ENCODE measurements at places on chromosomes 3 and 15. TPM values are rescaled to one million over a fixed set of nuclear protein-coding genes. Genes with fewer than 3 reads are reported as not detected.

Gene CPLX3
- not detected for total RNA-seq

DNA sequence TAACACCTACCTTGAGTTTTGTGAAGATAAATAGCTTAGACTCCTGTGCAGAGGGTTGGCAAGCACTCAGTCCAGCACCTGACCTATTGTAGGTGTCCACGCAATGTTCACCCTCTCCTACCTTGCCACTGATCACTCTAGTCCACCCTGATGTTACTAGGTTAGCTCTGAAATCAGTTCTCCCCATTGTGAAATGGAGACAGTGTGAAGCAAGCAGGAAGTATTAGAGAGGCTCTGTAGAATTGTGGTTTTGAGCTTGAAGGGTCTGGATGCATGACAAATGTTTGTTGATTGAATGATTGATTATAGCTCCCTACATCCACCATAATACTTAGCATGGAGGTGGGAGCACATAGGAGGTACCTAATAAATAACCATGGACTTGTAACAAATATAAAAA lies 199.7 kb downstream of the RPLP1 start:
- H3K4me3 ChIP-seq: no peak overlapping the region
- no peaks in the 10 kb centered on the region for H3K4me1 ChIP-seq
- DNase-seq: no peak
- H3K27me3 ChIP-seq: no peaks in the 10 kb centered on the region
- no peaks in the 10 kb centered on the region for H3K36me3 ChIP-seq
- no peak overlapping the region for H3K27ac ChIP-seq

Gene ZMYND10
- 8.1 TPM for total RNA-seq

GRCh38 chr3:141477224-141477623 lies 9.6 kb upstream of the RASA2 start:
- no peak for DNase-seq
- no peak overlapping the region for H3K27ac ChIP-seq
- H3K4me3 ChIP-seq: no peak overlapping the region
- H3K4me1 ChIP-seq: no peaks in the 10 kb centered on the region
- H3K27me3 ChIP-seq: no peaks in the 10 kb centered on the region

GRCh38 chr15:72566973-72567372 lies 87.5 kb upstream of the GOLGA6B start:
- H3K27me3 ChIP-seq: no peaks in the 10 kb centered on the region
- DNase-seq: no peak
- H3K36me3 ChIP-seq: no peaks in the 10 kb centered on the region
- H3K4me3 ChIP-seq: no peak overlapping the region

DNA sequence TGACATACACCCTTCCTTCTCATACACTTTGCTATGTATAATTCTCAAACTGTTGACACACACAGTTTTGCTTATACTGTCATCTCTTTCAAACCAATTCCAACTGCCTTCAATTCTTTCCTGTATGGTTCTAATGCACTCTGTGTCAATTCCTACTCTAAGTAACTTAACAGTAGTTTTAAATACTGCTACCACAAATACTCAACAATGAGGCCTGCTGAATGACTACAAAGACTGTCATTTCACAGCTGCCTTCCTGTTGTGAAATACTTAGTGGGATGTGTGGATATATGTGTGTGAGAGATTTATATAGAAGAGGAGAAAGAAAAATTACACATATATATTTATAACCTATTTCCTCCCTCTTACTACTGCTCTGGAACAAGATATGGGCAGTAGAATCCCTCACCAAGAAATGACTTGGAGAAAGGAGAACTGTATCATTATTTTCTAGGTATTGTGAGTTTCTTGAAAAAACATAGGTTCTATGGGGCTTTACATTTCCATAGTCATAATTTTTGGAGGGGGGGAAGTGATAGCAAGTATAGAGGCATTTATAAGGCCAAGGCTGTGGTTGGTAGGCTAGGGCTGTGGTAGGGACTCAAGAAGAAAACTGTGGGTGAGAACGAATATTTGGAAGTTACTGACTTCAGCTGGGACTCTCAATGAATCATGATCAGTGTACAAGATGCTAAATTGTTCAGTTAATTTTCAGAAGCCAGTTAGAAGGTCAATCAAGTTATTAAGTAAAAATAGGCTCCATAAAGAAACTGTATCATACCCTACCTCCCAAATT lies 88.7 kb downstream of the ANKRD28 start:
- H3K27ac ChIP-seq: no peak overlapping the region
- no peaks in the 10 kb centered on the region for H3K36me3 ChIP-seq
- no peak overlapping the region for H3K4me3 ChIP-seq
- DNase-seq: no peak
- no peaks in the 10 kb centered on the region for H3K27me3 ChIP-seq
